ENCODE measurements at places on chromosomes 7 and 10.

- no peak for DNase-seq
These were observed 163.4 kb upstream of the NFE2L3 start for GRCh38 chr7:25988640-25989039.

GRCh38 chr7:100215895-100216294, 3.9 kb upstream of the PVRIG start:
- no peak for DNase-seq

DNA sequence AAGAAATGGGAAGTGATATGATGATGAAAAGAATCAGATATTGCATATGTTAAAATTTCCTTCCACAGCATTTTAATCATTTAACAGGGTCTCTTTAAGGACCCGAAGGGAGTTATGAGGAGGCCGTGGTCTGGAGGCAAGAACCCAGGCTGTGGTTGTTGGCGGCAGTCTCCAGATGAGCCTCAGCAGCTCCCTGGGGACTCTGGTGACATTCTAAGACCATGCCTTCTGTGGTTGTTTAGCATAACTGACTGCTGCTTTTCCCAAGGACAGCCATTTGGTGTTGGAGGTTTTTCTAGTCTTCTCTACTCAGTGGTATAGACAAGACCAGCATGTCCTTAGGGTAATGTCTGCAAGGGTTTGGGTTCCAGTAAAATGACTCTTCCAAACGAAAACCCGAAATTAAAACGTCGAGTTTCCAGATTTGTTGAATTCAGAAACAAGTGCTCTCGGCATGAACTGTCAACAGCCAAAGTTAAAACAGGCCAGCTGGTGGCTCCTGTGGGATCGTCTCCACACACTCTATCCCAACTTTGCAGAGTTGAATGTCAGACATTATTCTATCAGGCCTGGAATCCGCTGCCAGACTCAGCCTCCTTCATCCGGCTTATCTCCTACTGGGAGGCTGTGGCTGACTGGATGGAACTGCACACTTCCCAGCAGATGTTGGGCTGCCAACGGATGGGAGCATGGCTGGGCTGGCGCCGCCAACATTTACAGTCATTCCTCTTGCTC, 183.1 kb downstream of the TAX1BP1 start:
- no peak for DNase-seq

GRCh38 chr7:23277359-23277989, 21.7 kb upstream of the MALSU1 start:
- no peak for DNase-seq

DNA sequence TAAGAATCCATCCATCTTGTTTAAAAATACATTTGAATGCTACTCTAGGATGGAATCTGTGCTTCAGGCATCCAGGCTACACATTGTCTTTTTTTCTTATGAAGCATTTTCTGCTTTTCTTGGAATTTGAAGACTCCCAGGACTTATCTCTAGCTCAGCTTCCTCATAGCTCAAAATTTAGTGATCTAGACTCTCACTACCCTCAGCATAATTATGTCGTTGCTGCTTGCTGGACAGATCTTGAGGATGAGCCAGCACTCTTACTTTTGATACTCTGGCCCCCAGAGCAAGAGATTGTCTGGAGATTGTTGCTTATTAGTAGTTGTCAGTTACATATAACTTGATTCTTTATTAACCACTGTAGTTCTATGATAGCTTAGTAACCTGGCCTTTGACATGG, 83.3 kb upstream of the FGL2 start:
- no peak for DNase-seq

GRCh38 chr10:77844177-77844576, 82.4 kb downstream of the DLG5 start:
- DNase-seq, result no peak

GRCh38 chr7:32283546-32283945, 206.6 kb downstream of the LSM5 start:
- no peak for DNase-seq

DNA sequence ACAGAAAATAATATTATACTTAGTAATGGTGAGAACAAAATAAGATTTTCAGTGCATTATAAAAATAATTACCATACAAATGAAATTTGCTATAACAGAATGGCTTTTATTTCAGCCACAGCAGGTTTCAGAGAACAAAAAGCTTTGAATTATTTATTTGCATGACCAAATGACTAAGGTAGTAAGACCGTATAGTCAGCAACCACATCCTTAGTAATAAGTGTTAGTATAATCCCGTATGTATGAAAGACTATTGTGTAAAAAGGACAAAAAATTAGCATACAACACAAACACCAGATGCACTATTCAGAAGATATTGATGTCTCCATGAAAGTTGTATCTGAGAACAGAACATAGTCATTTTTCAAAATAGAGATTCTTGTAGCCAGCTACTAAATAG, 12.2 kb downstream of the PDZD8 start:
- no peak for DNase-seq

DNA sequence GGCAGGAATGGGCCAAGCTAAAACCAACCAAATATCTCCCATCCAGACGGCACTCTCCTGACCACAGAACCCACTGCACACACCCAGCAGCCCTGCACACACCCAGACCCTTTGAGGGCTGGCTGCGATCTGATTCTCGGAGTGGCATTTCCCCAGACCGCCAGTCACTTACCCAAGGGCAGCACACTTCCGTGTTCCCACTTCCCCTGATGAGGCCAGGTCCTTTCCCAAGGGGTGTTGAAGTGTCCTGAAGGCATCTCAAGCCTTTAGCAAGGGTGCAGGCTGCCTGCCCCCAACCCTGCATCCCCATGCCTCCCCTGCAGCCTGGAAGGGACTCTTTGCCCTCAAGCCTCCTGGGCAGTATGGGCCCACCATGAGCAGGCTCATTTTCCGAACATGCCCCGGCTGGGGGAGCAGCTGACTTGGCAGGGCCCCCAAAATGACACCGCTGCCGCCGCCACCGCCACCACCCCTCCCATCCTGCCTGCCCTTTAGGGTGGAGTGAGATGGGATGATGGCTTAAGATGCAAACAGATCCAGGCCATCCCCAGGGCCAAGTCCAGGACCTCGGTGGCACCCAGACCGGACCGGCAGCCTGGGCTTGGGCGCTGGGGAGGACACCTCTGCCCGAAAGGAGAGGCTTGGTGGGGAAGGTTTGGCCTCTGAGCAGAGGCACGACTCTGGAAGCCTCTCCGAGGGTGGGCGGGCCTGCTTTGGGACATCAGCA, 159.8 kb downstream of the NRF1 start:
- no peak for DNase-seq

GRCh38 chr7:135898226-135898625, 78.9 kb downstream of the MTPN start:
- DNase-seq, result no peak

DNA sequence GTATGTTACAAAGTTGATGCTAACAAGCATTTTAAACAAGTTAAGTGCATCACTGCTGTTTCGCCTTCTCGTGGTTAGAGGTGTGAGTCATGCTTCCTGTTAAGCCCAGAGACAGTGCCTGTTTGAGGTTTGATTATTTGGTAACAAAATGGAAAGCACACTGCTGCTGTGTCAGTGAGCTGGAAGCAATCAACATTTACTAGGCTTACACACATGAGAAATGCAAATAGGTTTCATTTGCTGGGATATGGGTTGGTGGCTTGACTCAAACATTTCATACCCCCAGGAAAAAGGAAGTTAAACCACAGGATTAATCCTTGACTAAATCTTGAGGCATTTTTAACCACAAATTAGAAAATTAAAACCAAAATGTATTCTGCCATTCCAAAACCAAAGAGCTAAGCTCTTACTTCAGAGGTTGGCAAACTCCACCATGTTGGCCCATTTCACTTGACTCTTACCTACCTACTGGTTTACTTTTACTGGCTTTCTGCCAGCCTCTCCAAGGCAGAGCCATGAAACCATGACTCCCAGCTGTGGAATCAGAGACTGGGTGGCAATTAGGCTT, 139.2 kb downstream of the ETV1 start:
- DNase-seq, result no peak

All from cortex of kidney (tissue), 1 donor.